ENCODE measurements at places on chromosomes 2 and 18.
A peak's percentile ranks its signal among the peaks of the same experiment; 100 is the strongest.

GRCh38 chr2:229196448-229196847 lies 74.6 kb downstream of the PID1 start:
- no peak for DNase-seq

- DNase-seq, result peak; percentile 88
These were observed at the start of gene NBAS for GRCh38 chr2:15560988-15561573. NBAS (minus strand) TSS chr2:15561334; CDS start chr2:15561304, 30 bp downstream.

DNA sequence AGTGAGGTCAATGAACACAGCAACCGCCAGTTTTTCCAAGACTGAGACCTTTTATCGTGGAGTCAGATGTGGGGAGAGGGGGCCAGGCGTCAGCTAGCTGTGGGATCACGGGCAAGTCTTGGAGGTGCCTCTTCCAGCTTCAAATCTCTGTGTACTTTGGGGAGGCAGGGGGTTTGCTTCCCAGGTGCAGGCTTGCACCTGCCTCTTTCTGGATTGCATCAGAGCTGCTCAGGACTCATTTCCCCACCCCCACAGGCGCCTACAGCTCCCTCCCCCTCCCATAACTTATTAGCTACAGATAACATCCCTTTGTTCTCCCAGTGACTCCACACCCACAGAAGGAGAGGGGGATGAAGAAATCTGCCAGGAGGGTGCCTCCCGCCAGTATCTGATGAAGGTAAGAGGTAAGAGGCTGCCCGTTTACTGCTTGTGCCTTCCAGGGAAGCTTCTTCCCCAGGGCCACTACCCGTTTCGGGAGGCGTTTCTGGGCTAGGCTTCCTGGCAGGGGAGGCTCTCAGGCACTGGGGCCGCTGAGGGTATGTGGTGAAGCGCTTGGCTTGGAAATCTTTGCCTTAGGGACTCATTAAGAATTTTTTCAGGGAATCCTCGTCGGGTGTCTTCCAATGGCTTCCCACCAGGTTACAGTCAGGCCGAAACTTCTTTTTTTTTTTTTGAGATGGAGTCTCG lies 18.8 kb upstream of the MRPL33 start:
- no peak for DNase-seq

- no peak for DNase-seq
These were observed 180.3 kb downstream of the SEPTIN10 start for GRCh38 chr2:109433486-109433885.

DNA sequence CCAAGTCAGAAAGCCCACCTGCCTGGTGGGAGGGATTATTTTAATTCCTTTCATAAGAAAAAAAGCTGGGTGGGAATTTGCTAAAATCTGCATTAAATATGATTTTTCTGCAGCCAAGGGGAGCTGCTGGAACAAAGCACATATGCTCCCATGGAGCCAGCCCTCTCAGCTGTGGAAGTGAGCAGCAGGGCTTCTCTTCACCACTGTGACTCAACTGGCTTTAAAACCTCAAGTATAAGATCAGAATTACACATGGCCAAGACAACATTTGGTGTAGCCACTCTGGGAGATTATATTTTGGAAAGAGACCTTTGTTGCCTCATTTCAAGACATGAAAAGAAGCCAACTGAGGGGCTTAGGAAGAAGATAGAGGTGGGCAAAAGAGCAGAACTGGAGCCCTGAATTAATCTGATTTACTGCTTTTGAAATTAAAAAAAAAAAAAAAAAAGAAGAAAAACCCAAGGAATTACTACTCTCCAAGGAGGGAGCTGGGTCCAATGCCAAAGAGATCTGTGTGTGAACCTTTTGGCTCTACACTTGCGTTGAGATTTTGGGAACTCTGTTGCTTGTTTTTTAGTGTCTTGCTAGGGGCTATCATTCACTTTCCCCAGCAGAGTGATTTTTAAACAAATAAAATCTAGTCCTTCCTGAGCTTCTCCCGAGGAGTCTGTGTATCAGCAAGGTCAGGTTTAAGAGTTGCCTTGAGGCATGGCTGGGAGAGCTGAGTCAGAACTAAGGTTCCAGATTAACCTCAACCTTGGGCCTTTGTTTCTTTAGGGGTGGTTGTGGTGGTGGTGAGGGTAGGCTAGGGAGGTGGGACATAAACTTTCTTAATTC lies 6.0 kb downstream of the LHCGR start:
- DNase-seq, result no peak

DNA sequence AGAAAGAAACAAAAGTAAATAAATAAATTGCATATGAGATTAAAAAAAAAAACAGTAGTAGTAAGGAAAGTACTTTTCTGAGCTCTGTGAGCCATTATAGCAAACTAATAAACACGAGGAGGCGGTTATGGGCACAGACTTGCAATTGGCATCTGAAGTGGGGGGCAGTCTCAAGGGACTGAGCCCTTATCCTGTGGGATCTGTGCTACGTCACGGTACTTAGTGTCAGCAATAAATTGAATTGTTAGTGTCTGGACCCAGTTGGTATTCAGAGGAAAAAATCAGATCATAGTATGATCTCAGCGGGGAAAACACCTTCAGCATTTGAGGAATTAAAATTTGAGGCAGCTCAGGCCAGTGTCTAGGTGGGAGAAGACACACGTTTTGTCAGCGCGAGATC lies 76.6 kb upstream of the TEX51 start:
- no peak for DNase-seq

DNA sequence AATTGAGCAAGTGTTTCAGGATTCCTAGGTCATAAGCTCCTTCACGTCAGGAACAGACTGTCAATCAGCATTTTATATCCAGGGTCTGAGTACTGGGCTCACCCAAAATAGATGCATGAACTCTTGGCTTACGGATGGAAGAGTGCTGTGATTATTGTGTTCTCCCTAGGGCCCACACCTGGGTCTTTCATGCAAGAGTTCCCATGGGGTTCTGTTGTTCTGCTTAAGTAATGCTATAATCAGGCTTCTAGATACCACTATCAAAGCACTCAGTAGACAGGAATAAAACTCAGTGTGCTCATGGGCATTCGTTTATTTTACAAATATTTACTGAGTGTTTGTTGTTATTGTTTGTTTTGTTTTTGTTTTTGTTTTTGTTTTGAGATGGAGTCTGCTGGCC lies 46.4 kb upstream of the PMAIP1 start:
- no peak for DNase-seq

DNA sequence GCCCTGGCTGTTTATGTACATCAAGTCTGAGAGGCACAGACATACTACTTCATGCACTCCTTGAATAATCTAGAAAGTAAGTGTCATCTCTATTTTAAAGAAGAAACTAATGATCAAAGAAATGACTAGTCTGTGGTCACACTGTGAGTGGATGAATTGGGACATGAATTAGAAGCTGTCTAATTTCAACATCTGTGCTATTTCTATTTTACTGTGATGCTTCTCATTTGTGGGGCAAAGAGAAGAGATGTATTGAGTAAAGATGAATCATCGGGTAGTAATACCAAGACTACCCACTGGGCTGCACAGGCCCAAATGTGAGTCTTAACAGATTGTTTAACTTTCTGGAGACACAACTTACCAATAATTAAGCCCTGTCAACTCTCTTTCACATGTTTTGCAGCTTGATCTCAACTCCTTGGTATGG lies 42.4 kb upstream of the MTIF2 start:
- DNase-seq, result no peak

- DNase-seq, result no peak
These were observed 38.7 kb downstream of the SDC1 start for GRCh38 chr2:20186078-20186854.

GRCh38 chr2:241577413-241578122 lies 19.0 kb downstream of the BOK start:
- no peak for DNase-seq

DNA sequence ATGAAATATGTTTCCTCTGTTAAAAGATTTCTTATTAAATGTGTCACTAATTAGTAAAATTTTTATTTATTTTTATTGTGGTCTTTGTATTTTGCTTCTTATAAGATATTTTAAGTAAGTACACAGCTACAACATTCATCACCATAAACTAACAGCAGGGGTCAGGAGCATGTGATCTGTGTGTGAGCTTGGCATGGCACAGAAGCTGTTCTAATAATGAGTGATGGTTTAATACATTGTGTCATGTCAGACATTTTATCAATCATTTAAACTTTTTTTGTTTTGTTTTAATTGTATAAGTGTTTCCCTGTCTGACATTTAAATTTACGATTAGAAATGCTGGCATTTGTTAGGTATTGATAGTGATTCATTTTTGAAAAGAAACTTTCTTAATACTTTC lies 585.4 kb downstream of the DSC3 start:
- no peak for DNase-seq

DNA sequence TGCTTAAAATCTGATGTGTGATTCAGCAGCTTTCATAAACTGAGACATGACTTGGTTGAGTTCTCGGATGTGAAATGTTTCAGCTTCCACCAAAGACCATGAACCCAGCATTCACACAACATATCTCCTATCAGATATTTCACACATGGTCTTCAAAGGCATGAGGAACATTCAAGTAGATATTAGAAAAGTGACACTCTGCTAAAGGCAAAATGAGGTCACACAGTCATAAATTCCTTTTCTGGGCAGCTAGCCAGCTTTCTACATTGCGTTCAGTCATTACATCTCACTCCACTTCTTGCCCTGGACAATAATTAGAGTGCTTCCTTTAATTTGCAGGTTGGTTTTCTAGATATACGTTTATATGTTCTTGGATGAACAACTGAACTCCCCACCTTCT lies 96.7 kb downstream of the GAREM1 start:
- DNase-seq, result no peak

DNA sequence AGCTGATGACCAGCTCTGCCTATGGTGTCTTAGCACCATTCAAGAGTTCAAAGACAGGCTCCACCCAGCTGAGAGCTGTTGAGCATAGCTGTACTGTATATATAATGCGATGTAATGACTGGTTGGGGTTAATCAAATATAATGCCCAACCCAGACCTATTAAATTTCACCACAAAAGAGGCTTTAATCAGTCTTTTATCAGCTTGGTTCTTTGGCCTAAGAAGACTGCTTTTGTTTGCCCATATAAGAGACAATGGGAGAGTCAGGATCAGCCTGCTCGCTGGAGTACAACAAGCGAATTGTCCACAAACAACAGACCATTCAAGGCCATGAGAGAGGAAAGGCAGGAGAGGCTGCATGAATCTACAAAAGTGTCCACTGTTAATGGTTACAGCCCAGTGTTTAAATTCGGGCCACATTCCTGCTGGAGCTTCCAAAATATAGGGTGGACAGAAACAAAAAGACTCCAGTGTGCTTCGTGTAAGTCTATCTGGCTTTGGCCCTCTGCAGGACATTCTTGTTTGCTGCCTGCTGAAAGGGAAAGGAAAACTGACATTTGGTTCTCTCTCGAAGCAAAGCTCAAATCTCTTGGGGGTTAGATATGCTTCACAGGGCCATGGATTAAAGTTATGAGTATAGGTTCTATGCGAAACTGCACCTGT lies 299.0 kb upstream of the FBXO11 start:
- no peak for DNase-seq

DNA sequence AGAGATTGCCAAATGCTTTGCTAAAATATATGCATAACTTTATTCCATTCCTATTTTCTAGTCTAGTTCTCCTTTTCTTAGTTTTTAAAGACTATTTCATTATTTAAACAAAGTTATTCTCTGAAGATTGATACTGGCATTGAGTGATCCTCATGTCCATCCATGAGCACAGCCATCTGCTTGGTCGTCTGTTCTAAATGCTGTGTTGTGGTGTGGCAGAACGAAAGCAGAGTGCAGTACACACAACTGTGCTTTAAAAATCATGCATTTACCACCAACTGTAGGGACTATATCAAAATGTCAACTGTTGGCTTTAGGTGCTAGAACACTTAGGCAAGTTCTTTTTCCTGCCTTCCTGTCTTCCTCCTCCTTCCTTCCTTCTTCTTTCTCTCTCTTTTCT lies 226.6 kb downstream of the ACKR3 start:
- no peak for DNase-seq

GRCh38 chr18:7856116-7856515 lies 289.0 kb downstream of the PTPRM start:
- no peak for DNase-seq

DNA sequence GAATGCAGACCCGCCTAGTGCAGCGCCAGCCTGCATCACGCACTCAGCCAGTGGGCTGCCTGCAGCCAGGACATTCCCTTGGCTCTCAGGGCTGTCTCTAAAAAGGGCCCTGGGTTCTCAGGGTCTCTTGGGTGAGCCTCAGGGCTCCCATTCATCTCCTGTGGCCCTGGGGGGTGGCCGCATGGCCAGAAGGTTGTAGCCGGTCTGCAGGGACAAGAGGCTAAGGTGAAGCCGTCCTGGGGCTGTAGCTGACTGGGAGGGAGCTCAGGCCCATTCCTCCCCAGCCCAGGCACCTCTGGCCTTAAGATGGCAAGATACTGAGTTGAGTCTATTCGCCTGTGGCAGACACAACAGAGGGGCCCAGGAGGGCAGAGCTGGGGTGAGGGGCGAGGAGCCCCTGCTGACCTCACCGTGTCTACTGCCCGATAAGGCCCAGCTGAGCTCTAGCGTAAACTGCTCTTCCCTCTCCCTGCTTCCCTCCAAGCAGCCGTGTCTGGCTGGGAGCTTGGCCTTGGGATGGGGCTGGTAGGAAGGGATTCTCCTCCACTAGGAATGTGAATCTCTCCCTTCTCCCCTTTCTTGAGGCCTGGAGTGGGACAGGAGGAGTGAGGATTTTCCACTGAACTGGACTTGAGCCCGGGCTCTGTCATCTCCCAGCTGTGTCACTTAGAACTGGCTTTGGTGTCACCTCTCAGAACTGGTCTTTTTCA lies 37.9 kb downstream of the INHBB start:
- DNase-seq, result no peak

DNA sequence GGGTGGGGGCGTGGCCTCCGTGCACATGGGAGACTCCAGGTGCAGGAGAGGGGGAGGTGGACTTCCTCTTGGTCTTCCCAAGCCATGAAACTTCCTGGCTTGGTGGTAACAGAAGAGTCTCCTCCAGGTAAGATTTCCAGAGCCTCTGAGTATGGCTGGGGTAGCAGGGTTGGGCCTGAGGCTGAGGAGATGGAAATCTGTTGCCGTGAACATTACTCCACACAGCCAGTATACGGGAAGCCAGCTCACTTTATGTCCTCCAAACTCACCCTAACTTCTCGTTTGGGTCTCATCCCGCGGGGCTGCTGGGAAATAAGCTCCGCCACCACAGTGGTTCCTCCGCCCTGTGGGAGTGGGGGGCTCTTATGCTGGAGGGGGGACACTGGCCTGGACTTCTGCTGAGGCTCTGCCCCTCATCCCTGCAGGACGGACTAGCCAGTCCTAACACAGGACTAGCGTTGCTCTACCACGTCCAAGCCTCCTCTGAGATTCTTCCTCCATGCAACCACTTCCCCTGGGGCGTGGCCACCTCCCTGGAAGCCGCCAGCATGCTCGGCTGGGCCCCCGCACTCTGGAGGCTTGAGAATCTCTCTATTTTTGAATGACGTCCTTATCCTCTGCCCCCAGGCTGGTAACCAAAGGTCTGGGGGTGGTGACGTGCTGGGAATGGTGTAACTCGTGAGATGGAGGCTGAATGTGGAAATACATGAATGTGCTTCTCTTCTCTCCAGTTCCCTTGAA lies 777 bp upstream of the RAB17 start:
- DNase-seq, result no peak

DNA sequence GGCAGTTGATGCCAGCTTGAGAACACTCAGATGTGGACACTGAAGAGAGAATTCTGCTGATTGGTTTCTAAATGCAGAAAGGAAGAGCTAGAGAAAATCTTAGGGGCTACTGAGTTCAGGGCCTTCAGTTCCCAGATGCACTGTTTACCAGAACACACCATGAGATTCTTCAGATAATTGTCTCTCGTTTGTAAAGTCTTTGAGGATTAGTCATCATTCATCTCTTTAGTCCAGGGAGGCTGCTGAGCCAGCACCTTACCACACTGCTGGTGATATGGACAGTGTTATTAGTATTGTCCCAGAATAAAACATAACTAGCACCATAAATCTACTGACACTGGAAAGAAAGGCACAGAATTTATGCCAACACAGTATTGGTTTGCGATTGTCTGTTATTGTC lies 690.8 kb upstream of the CELF4 start:
- no peak for DNase-seq

All from SW 1271 (cell line).